OCI-LY7 (cell line): ENCODE measurements at places on chromosomes 1 and 21.

DNA sequence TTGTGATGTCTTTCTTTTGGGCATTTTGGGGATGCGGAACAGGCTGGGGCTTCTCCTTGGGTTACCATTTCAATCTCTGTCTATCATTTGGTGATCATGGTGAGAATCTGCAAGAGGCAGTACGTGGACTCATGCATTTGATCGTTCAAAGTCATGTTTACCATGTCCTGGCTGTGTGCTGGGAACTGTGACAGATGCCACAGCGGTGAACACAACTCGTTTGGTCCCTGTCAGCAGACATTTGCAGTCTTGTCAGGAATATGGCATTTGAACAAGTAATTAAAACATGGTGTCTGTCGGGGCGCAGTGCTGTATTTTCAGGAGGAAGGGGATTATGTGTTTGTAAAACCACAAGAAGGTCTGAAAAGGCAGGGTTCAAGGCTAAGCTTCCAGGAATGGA is 103.3 kb upstream of the IGSF21 start:
- no peak for DNase-seq

DNA sequence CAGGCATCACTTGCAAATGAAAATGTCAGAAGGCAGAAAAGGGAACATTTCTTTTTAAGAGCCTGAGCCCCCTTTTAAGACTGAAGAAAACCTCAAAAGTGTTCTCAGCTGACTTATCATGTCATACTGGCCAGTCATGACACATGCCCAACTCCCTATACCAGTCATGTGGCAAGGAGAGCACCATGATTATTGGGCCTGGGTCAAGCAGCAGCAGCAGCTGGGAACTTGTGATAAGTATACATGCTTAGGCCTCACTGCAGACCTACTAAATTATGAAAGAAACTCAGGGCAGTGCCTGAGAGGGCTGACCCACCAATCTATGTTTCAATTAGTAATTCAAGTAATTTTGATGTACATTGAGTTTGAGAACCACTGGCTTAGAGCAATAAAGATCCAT is 8.6 kb downstream of the RO60 start:
- DNase-seq = no peak

GRCh38 chr1:210384625-210385024 is 55.9 kb downstream of the HHAT start:
- no peak for DNase-seq

- DNase-seq = no peak
Measured at GRCh38 chr21:26131554-26131953, 39.0 kb downstream of the APP start.
